ENCODE measurements at places on chromosomes 2 and 18. TPM values are rescaled to one million over a fixed set of nuclear protein-coding genes. Genes with fewer than 3 reads are reported as not detected.

GRCh38 chr2:196453613-196454047 lies 185.9 kb upstream of the CCDC150 start:
- DNase-seq, result peak; percentile 24

GRCh38 chr18:50159654-50160046 lies 35.3 kb downstream of the MYO5B start:
- no peak for DNase-seq

GRCh38 chr2:104468846-104469245 lies 385.1 kb upstream of the POU3F3 start:
- no peak for DNase-seq

DNA sequence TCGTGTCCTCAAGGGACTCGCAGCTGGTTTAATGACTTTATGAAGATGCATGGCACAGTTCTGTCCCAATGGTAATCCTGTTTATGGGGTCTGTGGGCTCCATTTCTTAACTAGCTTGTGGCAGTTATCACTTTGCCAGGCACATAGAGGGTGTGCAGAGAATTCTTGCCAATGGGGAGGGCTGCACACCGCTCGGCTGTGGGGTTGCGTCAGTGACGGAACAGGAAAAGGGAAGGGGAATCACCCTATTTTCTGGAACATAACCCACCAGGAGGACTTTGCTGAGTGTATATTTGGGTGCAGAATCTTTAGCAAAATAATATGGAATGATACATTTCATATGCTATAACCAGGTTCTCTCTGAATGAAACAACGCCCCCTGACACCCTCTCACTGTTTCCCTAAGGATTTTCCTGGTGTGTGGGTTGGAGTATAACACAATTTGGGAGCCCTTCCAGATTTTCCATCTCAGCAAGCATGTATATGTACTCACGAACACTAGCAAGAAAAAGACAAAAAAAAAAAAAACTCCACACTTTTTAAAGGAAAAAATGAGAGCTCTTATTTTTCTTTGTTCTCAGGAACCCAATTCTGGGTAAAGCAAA lies 43.9 kb upstream of the TRIB2 start:
- DNase-seq, result no peak

DNA sequence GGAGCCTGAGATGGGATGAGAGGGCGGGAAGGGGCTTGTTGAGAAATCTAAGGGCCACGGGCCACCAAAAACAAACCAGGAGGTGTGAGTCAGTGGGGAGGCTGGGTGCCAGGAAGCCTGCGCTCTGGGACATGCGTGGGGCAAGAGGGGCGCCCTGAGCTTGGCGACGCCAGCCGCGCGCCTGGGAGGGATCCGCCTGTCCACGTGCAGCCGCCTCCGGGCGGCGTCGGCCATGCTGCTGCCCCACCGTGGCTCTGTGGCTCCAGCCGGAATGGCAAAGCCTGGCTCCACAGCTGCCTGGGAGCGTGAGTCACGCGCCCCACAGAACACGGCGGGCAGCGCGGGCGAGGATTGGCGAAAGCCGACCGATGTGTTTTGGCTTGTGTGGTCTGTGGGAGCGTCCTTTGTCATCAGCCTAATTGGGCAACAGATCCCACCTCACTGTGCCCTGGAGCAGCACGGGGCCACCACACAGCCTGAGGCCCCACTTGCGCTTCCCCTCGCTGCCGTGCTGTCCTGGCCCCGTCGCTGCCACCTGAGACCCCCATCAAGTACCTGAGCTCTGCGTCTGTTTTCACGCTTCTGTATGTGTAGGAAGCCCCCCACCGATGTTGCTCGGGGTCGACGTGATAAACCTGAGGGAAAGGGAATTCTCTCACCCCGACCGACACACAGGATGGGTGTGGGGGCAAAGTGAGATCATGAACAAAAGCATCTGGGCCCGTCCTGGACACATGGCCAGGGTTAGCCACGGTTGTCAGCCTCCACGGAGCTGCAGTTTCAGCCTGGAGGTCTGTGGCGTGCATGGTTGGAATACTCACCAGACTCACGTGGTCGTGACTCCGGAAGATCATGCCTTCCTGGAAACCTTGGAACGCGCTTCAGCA lies 80.5 kb downstream of the NFATC1 start:
- no peak for DNase-seq

DNA sequence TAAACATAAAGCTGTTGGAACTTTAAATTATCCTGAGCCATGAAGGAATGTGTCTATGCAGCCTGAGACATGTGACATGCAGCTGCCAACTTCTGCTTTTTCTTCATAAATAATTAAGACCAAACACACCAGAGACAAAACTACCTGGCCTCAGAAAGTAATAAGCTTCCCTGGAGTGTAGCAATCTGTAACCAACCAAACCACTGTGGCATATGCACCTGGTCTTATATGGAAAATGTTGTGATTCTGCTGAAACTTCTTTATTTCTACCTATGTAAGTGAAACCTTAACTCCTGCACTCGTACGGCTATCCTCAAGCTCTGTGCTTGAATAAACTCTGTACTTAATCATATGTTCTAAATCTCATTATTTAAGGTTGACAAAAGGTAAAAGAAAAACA lies 515.0 kb downstream of the TMEM182 start:
- DNase-seq, result no peak

DNA sequence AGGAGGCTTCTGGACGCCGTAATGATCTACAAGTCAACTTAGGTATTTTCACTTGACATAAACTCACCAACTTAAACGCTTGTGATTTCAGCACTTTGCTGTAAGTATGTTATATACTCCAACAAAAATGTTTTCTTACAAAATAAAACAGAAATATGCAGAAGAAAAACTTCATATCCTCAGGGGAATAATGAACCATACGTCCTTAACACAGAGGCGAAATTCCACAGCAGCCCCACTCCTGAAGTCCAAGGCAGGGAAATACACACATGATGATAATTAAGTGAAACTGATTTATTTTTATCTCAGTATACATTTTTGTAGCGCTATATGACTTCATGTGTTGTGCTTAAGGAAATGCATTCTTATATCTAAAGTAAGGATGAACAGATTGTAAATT lies 335.4 kb upstream of the VWC2L start:
- DNase-seq, result no peak

STPG4 gene
- not detected for total RNA-seq

DNA sequence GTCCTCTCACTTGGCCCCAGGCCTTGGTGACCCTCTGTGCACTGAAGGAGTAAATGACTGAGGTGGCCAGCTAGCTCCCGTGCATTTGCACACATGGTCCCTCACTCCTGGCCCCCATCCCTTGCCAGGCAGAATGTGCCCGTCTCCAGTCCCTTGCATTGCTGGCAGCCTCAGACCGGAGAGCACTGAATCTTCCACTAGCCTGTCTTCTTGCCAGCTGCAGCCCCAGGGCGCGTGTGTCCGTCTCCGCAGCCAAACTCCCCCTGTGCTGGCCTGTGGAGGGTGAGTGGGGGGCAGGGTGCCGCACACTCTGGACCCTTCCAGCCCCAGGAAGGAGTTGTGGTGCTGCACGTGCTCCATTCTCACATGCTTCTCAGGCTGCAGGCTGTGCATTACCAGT lies 35.9 kb downstream of the INPP4A start:
- DNase-seq, result no peak

DNA sequence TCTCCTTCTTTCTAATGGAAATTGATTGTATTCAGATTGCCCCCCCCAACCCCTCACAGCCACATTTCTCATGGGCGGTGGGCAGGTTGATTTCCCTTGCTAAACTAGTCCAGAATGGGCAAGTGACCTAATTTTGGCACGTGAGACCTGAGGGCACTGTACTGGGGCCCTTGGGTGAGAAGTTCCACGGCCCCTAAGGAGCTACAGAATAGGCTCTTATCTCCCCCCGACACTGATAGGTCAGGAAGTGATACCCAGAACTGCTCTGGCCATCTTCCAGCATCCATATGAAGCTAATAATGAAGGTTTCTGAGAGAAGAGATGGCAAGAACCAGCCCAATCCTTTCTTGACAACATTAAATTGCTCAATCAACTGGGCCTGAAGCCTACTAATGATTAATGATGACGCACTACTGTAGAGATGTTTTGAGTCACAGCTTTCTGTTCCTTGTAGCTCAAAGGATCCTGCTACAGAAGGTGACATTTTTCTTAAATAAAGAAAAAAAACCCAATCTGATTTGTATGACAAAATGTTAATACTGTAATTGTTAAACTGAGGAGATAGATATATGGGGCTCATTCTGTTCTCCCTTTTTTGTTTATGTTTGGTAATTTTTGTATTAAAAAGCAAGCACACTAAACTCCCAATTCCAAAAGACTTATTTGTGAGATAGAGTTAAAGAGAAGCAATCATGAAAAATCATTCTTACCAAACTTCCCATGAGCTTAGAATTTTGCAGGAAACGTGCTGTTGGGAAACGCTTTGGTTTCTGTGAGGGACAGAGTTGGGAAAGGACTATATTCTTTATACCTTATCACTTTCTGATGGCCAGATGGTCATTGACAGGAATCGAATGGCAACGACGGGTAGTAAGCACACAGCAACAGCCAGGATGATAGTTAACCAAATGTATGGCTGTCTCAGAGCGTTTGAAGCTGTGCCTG lies 28.2 kb upstream of the NARS1 start:
- no peak for DNase-seq

CYP27C1 gene
- 0.59 TPM for total RNA-seq

DNA sequence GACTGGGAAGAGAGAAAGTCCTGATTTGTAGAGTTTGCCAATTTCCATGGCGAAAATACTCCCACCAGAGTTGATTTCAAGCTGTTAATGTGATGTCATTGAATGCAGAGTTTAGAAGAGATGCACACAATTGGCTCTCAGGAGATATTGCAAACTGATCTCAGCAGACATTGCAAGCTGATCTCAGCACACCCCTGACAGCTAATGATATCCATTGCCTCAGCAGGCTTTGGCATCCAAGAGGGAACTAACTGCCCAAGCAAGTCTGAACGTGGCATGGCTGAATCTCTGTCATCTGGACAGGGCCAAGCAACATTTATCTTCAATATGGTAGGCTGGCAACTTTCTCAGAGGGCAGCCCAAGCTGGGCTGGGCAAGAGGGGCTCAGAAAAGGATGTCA lies 78.4 kb upstream of the CYP1B1 start:
- DNase-seq, result no peak

- DNase-seq, result no peak
Observed at GRCh38 chr2:97988722-97989121, 7.0 kb downstream of the TMEM131 start.

GRCh38 chr2:182933629-182934028 lies 67.2 kb upstream of the FRZB start:
- no peak for DNase-seq
